Pancreas (tissue), 10 donors: ENCODE measurements at places on chromosomes 6 and 20. TPM values are rescaled to one million over a fixed set of nuclear protein-coding genes. Genes with fewer than 3 reads are reported as not detected.

DNA sequence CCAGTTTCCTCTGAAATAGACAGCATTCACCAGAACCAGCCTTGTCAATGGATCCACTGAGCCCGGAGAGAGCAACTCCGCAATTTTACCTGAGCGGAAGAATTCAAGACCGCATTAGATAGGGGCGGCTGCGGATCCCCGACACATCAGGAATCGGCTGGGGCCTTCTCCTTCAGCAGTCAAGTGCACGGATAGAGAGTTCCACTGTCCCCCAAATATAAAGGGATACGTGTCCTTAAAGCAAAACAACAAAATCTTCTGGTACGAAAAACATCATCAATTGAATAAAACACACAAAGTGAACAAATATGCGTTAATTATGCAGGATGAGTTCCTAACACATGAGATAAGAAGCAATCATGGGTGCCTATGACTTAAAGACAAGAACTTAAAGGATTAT lies 18.3 kb downstream of the SERPINB6 start:
- no peaks in the 10 kb centered on the region for H3K27me3 ChIP-seq
- no peak overlapping the region for H3K27ac ChIP-seq
- no peaks in the 10 kb centered on the region for H3K4me1 ChIP-seq
- DNase-seq, result no peak

DNA sequence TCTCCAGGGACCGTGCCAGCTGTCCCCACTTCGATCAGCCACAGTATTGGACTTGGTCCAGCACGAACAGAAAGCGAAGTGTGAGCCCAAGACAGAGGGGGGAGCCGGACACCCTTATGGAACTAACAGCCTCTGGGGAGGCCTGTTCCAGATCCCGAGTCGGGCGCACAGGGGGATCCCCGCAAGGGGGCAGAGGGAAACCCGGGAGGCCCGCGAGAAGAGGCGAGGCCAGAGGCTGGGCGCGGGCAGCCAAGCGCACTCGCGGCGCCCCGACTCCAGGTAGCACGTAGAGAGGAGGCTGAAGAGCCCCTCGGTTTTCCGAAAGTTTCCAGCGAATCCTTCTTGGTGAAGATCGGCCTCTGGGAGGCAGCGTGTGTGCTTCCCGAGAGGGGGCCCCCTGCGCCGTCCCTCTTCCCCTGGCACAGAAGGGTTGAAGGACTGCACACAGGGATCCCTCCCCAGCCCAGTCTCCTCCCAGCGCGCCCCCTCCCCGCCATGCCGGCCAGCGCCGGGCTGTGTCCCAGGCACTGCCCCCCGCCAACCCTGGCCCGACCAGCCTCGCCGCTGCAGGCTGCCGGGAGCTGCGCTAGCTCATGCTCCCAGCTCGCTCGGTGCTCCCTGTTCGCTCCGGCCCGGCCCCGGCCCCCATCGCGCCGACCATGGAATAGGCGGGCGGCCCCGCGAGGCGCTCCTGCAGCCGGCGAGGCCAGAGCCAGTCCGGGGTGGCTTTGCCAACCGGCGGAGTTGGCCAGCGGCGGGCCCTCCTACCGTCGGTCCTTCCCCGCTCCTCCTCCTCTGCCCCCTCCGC lies 577 bp upstream of the SLC24A3 start:
- DNase-seq, result peak; percentile 75
- H3K4me1 ChIP-seq, result peaks cover 3% of the 10 kb centered on the region
- H3K36me3 ChIP-seq, result no peaks in the 10 kb centered on the region
- no peak overlapping the region for H3K27ac ChIP-seq

GRCh38 chr6:26347699-26348098 lies 17.3 kb upstream of the BTN3A2 start:
- H3K4me1 ChIP-seq, result no peaks in the 10 kb centered on the region
- no peak for DNase-seq
- no peak overlapping the region for H3K27ac ChIP-seq
- no peaks in the 10 kb centered on the region for H3K27me3 ChIP-seq

DNA sequence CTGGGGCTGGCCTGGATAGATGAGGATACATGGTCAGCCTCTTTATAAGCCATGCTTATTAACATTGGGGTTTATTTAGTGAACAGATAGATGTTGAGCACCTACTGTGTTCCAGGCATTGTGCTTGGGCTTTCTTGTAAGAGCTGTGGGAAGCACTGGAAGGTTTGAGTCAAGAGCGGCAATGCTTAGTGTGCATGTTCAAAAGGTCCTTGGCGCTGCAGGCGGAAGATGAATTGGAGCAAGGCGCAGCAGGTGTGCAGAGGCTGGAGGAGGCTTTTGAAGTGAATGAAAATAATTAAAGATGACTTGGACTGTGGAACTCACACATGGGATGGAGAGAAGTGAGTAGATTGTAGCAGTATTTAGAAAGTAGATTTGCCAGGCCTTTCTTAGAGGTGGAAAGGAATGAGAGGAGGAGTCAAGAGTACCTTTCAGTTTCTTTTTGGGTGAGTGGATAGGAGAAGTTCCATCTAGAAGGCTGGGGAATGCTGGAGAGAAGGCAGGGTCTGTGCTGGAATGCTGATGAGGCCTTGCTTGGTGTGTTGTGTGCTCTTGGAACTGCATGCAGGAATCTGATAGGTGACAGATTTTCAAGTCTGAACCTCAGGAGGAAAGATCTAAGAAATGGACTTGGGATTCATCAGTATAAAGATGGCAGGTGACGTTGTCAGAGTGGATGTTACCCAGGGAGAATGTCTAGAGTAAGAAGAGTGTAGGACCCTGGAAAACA lies 26.4 kb downstream of the SNX9 start:
- no peak overlapping the region for H3K4me3 ChIP-seq
- H3K36me3 ChIP-seq, result no peaks in the 10 kb centered on the region
- no peak overlapping the region for H3K27ac ChIP-seq
- peaks cover 10% of the 10 kb centered on the region for H3K4me1 ChIP-seq

The PKIG gene
- total RNA-seq, result 11.0 TPM

- H3K36me3 ChIP-seq, result no peaks in the 10 kb centered on the region
- H3K27me3 ChIP-seq, result no peaks in the 10 kb centered on the region
- H3K4me1 ChIP-seq, result peaks cover 16% of the 10 kb centered on the region
- DNase-seq, result peak; percentile 44
- no peak overlapping the region for H3K4me3 ChIP-seq
These were observed 23.4 kb upstream of the SLCO4A1 start for GRCh38 chr20:62618611-62619529.

The GGTLC1 gene
- total RNA-seq, result not detected

The ZDHHC14 gene
- total RNA-seq, result 7.8 TPM

GRCh38 chr6:159169193-159169555 lies at the start of gene FNDC1:
Gene FNDC1 (plus strand): TSS chr6:159169400. CDS start chr6:159169597, 197 bp downstream.
- H3K4me3 ChIP-seq, result no peak within 1 kb of the TSS
- DNase-seq, result no peak
- no peaks in the 10 kb centered on the region for H3K4me1 ChIP-seq
- no peaks in the 10 kb centered on the region for H3K27me3 ChIP-seq

The NMBR gene
- total RNA-seq, result not detected

DNA sequence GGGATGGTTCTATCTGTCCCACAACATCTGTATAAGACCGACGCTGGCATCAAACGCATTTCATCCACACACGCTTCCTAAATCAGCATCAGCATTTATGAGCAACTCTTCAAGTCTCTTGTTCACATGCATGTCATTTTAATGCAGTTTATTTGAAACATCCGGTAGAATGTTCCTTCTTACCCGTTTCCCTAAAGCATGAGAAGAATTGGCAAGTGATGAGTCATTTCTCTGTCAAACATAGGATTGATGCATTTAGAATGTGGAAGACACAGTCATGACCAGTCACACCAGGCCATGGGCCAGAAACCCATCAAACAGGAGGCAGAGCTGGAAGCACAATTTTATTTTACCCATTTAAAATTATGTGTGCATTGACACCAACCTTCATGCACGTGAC lies 122.8 kb downstream of the UST start:
- no peak for DNase-seq
- peaks cover 7% of the 10 kb centered on the region for H3K4me1 ChIP-seq
- H3K27me3 ChIP-seq, result no peaks in the 10 kb centered on the region
- no peak overlapping the region for H3K27ac ChIP-seq
- H3K36me3 ChIP-seq, result no peaks in the 10 kb centered on the region
- no peak overlapping the region for H3K4me3 ChIP-seq

The VSTM2L gene
- 1.9 TPM for total RNA-seq

The NNAT gene
- 0.31 TPM for total RNA-seq

GRCh38 chr6:96520171-96521115 lies 1.2 kb upstream of the UFL1 start:
- H3K4me1 ChIP-seq, result peaks cover 13% of the 10 kb centered on the region
- peak overlapping the region; percentile 70 for H3K4me3 ChIP-seq
- peak; percentile 75 for DNase-seq
- peak overlapping the region; percentile 98 for H3K27ac ChIP-seq
- H3K36me3 ChIP-seq, result no peaks in the 10 kb centered on the region

DNA sequence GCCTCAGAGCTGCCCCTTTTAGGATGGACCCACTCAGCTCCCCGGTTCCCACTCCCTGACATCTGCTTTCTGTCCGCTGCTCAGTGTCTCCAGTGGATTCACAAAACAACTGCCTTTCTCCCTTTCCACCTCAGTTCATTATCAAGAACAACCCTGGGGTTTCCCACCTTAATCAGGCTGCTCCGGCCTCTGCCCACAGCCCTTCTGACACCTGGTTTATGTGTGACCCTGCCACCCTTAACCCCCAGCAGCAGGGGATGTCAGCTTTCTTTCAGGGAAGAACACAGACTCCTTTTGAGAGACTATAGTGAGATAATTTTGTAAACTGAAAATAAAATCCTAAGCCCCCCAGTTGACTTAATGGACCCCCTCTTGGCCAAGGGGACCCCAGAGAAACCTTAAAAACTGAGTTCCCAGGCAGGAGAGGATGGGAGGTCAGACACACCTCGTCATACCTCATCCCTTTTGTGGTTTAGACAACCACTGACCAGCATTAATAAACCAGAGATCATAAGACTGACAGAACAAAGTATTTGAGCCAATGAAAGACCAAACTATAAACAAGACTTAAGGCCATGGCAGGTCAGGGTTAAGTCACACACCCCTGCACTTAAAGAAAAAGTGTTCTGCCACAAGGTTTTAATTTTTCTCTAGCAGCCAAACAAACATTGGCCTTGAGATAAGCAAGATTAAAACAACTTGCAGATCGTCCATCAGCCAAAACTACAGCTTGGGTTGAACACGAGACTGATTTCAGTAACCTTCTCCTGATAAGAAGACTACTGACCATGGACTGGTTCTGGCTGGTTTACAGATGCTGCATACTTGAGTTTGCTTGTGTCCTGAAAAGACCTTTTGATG lies 42.4 kb upstream of the DDR1 start:
- no peaks in the 10 kb centered on the region for H3K4me1 ChIP-seq
- H3K36me3 ChIP-seq, result no peaks in the 10 kb centered on the region
- DNase-seq, result no peak
- H3K27me3 ChIP-seq, result no peaks in the 10 kb centered on the region

- H3K27ac ChIP-seq, result no peak overlapping the region
- H3K4me1 ChIP-seq, result no peaks in the 10 kb centered on the region
- no peaks in the 10 kb centered on the region for H3K27me3 ChIP-seq
- DNase-seq, result no peak
- no peak overlapping the region for H3K4me3 ChIP-seq
These were observed 386.8 kb downstream of the PLCB1 start for GRCh38 chr20:8518878-8519277.

GRCh38 chr6:121647905-121648304 lies 212.5 kb downstream of the GJA1 start:
- H3K27me3 ChIP-seq, result no peaks in the 10 kb centered on the region
- H3K27ac ChIP-seq, result no peak overlapping the region
- H3K4me1 ChIP-seq, result no peaks in the 10 kb centered on the region
- DNase-seq, result no peak
- no peak overlapping the region for H3K4me3 ChIP-seq

The HRH3 gene
- total RNA-seq, result not detected
